ENCODE measurements at places on chromosomes 16 and 17.

DNA sequence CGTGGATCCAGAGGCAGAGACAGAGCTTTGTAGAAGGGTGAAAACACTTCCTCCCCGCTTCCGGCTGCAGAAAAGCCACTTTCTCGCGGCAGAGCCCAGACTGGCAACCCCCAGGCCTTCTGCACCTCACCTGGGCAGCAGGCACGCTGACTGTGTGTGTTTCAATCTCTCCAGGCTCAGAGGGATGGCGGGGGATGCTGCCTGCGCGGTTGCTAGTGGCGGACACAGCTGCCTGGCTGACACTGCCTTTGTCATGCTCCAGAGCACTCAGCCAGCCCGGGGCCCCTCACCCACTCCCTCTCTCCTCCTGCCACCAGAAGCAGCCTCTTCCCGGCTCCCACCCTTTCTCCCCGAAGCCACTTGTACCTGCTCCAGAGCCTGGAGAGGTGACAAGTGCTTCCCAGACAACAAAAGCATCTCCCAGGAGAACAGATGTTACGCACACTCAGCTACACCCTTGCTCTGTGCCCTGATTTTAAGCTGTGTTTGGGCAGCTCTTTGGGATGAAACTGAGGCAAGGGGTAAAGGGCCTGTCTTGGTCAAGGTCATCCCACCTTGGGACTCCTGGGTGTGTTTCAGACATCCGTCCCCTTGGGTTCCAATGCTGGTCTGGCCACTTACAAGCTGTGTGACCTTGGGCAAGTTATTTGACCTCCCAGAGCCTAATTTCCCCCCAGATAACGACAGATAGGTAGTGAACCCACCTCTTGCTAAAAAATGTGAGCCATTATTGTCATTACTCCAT lies 9.2 kb upstream of the GLIS2 start:
- peak; percentile 35 for DNase-seq

DNA sequence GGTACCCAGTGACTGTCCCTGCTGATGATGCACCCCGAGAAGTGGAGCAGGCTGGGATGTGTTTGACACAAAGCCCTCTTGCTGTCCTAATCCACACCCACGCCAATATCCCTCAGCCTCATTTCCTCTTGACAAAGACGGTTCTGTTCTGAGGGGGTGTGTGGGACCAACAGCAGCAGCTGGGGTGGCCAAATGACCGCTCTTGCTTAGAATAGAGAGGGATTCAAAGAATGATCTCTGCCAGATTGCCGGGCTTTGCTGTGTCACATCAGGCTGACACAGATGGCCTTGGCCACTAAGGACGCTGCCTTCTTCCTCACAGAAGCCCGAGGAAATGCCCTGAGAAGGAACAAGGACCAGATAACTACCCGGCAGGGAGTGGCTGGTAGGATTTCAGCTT lies 250.7 kb downstream of the NTN1 start:
- no peak for DNase-seq

DNA sequence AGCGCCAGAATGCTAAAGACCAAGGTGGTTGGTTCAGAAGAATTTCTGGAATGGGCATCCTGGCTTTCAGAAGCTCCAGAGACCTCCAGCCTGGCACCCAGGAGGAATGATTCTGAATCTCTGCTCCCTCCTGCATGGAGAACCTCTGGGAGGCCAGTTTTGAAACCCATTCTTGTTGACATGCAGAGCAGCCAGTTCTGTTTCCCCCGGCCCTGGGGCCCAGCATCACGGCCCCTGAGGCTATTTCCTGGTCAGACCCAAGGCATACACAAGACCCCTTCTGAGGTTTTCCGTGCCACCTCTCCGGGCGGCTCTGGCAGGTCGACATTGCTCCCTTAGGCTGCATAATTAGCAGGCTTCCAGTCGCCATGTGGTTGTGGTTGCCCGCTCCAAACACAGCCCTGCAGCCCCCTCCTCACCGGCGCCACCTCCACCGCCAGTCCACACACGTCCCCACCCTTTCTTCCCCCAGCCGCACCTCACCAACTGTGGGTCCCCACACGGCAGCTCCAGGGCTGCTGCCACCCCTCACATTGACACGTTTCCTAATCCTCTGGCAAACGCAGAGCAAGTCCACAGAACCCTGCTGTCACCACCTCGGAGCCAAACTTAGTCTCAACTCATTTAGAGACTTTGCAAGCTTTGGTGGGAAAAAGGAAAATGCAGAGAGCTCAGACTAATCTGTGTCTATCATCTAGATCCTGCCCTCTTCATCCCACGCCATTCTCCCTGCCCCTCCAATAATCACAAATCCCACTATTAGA lies 367.1 kb downstream of the SOX9 start:
- no peak for DNase-seq

DNA sequence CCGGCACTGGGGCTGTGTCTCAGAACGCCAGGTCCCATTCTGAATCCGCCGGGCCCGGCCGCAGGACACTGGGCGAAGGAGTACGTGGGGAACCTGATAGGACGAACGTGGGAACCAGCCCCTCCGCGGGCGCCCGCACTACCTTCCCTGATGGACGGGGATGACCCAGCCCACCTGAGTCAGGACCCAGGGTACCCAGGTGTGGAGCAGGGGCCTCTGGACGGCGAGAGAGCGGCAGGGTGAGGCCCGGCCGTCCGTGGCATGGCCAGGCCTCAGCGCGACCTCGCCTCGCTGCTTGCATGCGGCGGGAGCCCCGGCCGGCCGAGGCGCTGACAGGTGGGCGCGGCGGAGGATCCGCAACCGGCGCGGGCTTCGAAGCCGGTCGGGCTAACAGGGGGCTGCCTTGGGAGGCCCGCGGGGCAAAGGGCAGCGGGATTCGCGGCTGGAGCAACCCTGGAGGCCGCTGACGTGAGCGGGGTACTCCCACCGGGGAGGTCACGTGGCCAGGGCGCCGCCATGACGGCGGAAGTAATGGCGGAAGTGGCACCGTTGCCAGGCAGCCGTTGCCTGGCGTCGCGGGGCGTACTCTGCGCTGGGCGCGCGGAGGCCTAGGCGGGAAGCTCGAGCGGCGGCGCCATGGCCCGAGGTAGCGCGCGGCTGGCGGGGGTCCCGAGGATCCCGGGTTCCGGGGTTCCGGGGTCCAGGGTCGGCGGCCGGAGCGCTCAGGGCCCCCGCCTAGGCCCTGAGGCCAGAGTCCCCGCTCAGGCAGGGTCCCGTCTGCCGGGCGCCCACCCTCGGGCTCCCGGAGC lies at the start of gene WDR90:
TSS of gene WDR90 (plus strand) at position 585 of the 809 bp plus-strand sequence. CDS start at position 637, 52 bp downstream.
- DNase-seq: peak; percentile 90

GRCh38 chr16:21626659-21627277 lies 25.6 kb downstream of the IGSF6 start:
- no peak for DNase-seq

DNA sequence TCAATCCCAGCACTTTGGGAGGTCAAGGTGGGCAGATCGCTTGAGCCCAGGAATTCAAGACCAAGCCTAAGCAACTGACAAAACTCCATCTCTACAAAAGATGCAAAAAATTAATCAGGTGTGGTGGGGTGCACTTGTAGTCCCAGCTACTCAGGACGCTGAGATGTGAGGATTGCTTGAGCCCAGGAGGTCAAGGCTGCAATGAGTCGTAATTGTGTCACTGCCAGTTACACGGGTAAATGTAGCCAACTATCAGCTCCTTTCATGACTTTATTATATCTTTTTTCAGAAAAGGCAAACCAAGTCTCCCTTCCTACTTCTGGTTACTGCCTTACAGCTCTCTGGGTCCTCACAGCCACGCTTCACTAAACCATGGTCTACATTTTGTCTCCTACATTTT lies 4.0 kb downstream of the SDF2 start:
- no peak for DNase-seq

GRCh38 chr17:69725146-69725545 lies 310.6 kb downstream of the MAP2K6 start:
- no peak for DNase-seq

DNA sequence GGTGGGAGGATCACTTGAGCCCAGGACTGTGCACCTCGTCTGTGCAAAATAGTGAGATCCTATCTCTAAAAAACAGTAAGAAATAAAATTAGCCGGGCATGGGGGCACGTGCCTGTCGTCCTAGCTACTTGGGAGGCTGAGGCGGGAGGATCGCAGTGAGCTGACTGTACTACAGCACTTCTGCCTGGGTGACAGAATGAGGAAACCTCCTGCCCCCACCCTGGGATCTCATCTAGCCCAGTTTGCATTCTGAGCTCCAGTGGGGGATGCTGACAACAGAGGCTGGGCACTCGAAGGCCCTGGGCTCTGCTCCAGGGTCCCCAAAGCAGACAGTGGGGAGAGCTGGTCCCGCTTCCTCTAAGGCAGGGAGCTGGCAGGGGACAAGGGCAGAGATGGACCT lies 7.1 kb downstream of the NAGPA start:
- DNase-seq: no peak

GRCh38 chr16:26981266-26981938 lies 85.3 kb upstream of the C16orf82 start:
- no peak for DNase-seq

DNA sequence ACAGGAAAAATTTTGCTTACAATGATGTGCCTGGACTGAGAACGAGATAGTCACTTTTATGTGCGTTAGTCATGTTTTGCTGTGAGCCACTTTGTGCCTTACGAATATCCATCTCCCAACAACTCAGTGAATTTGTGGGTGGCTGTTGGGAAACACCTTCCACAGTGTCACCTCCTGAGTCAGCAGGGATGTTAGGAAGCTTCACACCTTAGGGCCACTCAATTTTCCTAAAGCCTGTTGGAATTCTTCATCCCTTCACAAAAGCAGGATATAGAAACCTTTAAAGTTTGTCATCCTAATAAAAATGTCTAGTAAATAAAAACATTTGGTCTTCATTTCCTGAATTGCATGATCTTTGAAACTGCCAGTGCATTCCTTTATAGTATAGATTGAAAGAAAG lies 4.3 kb upstream of the KRTAP3-1 start:
- no peak for DNase-seq

DNA sequence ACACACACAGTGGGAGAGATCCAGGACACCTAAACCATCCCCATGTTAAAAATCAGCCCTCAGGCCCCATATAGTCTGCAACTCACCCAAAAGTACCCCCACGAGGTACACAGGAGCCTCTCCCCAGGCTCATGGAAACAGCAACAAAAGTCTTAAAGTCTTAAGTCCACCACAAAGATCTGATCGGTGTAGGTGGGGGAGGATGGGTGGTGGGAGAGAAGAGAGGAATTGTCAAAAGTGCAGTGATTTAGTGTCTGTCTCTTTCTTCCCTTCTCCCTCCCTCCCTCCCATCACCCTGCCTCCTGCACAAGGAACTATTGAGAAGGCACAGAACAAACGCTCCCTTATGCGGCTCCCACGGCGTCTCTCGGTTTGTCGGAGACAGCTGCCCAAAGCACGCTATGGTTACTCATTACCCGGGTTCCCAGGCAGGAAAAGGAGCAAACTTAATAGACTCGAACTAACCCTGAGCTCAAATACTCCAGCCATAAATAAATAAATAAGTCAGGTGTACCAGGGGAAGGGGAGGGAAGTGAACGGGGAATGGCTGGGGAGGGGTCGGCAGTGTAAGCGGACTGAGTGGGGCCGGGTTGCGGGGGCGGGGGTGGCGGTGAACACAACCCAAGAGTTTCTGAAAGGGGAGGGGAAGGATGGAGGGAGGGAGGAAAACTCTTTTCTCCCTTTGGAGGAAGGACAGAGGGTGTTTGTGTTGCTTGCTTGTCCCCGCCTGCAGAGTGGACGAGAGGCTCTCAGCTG lies 477.4 kb downstream of the SLC39A11 start:
- no peak for DNase-seq

- peak; percentile 19 for DNase-seq
These were observed 677 bp downstream of the SNTB2 start for GRCh38 chr16:69187446-69188235.

- DNase-seq: peak; percentile 75
These were observed 30.9 kb downstream of the SOCS1 start for GRCh38 chr16:11224894-11225676.

DNA sequence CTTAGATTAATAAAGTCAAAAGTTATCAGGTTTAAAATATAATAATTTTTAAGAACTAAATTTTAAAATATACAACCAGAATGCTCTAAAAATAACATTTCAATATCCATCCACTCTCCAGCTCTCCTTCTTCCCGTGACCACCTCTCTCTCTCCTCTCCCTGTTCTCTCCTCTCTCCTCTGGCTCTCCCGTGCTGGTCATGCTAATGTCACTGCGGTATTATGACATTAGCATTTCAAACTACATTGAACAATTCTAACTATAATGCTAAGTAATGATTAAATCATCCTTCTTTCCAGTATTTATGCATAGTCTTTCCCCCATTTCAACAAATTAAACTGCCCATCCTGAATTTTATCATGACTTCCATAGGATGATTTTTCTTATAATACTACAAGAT lies 154.7 kb downstream of the CEP112 start:
- DNase-seq: no peak

DNA sequence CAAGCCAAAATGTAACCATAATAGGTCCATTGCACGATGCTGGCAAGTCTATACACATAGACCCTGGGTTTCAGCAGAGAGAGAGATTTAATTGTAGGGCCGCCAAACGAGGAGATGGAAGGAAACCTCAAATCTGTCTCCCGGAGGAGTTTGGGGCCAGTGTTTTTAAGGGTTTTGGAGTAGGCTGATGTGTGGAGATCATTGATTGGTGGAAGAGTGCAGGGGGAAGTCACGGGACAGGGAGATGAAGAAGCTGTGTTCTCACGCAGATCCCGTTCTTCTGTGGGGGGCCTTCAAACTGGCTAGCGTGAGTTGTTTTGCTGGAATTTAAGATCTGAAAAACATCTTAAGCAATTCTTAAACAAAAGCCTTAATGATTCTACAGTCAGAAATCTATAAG lies 84.8 kb downstream of the KATNIP start:
- DNase-seq: no peak

DNA sequence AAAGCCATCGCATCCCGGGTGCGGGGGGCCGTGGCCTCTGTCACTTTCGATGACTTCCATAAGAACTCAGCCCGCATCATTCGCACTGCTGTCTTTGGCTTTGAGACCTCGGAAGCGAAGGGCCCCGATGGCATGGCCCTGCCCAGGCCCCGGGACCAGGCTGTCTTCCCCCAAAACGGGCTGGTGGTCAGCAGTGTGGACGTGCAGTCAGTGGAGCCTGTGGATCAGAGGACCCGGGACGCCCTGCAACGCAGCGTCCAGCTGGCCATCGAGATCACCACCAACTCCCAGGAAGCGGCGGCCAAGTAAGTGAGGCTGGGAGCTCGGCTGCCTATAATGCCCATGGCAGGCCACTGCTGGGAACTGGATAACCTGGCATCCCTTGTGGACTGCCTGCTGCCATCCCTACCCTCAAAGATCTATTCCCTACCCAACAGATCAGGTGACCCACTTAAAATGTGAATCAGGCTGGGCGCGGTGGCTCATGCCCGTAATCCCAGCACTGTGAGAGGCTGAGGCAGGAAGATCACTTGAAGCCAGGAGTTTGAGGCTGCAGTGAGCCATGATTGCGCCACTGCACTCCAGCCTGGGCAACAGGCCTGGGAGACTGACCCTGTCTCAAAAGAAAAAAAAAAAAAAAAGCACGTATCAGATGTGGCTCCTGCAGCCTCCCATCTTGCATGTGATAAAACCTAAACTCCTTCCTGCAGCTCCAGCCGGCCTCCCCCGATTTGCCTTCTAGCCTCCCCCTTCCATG lies 18.3 kb downstream of the CDIPT start:
- DNase-seq: no peak

GRCh38 chr17:76196675-76197074 lies 43.6 kb downstream of the RNF157 start:
- no peak for DNase-seq

- DNase-seq: no peak
These were observed 25.8 kb downstream of the COX4I1 start for GRCh38 chr16:85825326-85825725.
